ENCODE measurements at places on chromosomes 16 and 17.

DNA sequence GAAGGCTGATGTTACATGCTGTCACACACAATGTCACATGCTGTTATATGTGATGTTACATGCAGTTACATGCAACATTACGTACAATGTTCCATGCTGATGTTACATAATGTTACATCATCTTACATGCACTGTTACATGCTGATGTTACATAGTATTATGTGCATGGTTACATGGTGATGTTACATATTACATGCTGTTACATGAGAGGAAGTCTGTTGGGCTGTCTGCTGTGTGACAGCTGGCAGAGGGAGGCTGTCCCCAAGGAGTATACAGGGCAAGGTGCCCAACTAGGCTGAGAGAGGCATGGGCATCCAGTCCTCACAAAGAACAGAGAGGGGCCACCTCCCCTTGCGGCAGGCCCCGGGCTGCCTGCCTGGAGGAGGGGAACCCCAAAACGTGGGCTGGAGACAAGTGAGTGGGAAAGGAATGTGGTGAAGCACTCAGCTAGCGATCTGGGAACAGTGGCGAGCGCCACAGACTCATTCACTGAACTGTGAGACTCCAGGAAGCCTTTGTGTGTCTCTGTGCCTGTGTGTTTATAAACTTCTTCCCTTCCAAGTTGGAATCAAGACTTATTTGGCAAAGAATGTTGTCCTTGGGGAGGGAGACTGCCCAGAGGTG is 30.6 kb downstream of the TMEM92 start:
- DNase-seq = no peak

DNA sequence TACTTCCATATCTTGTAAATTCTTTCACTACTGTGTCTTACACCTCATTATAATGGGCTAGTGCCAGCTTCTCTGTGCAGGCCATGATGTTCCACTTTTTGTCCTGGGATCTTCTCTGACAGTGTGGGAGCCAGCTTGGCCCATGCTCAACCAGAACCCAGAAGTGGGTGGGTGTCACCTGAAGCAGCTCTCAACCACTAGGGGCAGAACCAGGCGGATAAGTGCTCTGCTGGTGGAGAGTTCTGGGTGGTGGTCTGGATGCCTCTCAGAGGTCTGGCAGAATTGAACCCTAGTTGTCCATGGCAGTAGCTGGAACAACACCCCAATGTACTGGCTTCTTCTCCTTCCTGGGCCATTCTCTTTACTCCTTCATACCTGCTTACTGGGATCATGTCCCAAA is 254.1 kb upstream of the N4BP1 start:
- no peak for DNase-seq

GRCh38 chr16:2974319-2975056 is 5.3 kb downstream of the PAQR4 start:
- DNase-seq = no peak

DNA sequence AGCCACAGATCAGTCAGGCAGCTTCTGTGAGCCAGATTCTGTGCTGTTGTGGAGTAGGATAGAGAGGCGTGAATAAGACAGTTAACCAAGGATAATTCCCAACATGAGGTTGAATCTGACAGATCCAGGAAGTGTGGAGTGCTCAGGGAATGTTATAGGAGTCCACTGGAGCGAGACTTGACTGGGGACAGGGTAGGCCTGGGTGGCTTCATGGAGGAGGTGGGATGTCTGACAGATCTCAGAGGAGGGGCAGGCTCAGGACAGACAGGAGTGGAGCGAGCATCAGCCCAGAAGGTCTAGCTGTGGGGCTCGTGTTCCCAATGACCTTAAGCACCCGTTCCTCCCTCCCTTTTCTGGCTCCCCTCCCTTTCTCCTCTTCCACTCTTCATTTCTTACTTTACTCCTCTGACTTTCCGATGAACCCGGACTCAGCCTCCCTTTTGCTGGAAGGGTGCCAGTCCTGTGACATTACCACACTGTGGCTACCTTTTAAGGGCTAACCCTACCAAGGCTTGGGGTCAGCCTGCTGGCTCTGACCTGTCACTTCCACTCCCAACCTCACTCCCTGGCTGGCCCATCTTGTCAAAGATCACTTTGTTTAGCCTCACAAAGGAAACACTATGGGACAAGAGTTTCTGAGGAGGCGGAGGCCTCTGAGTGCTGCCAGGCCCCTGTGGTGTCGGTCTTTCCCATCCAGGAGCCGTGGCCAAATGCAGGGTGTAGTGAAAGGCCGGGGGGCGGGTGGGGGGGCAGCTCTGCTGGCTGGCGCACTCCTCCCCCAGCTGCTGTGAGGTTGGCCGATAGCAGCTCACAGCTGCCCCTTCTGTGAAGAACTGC is 28.5 kb upstream of the EFCAB13 start:
- DNase-seq = no peak

DNA sequence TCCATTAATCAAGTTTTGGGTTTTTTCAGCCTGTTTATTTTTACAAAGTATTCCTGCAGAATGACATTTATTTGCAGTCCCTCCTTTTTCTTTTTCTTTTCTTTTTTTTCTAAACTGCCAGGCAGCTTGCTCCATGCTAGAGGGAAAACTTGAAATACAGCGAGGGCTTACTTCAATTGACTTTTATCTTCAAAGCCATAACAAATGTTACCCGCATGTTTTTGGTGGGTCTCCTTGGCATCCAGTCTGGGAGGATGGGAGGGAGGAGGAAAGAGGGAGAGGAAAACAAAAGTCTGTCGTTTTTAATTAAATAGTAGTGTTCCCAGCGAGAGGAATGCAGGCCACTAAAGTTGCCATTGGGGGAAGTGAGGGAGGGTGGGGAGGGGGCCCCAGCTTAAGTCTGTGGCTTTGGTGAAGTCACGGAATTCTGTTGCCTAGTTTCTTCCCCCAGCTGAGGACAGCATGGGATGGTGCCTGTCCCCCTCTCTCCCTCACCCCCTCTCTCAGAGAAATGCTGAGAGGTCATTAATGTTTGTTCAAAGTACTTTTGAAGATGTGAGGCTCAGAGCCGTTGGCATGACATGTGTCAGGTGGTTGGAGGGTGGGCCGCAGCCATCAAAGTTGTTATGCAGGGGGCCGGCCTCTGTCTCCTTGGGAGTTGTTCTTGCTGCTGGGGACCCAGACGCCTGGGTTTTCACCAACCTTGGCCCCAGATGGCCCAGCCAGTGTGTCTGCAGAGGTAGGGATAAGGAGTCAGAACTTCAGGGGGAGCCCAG is 2.9 kb downstream of the NKD1 start:
- DNase-seq = no peak

All from HTR-8/SVneo (cell line).